Prostate gland (tissue), 2 donors: ENCODE measurements at places on chromosomes 7 and 10. TPM values are rescaled to one million over a fixed set of nuclear protein-coding genes. Genes with fewer than 3 reads are reported as not detected.

Gene TAS2R5
- total RNA-seq: 2.5 TPM

Gene GCC1
- 22.5 TPM for total RNA-seq

- DNase-seq: no peak
Observed at GRCh38 chr10:11528286-11528685, 83.2 kb downstream of the USP6NL start.

DNA sequence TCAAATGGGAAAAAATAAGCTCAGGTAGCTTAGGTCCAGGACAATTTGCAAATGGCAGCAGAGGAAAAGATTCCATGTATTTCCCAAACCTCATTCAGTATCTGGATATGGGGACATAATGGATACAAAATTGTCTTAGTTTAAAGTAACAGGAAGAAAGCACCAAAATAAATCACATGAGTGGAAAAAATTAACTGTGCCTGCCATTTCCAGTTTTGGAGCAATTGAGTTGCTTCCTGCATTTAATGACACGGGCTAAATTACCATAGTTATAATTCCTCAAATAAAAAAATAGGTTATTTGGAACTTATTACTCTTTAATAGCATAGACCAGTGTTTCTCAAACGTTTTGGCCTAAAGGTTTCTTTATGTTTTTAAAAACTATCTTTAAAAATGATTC lies 6.3 kb upstream of the STAMBPL1 start:
- DNase-seq: no peak

DNA sequence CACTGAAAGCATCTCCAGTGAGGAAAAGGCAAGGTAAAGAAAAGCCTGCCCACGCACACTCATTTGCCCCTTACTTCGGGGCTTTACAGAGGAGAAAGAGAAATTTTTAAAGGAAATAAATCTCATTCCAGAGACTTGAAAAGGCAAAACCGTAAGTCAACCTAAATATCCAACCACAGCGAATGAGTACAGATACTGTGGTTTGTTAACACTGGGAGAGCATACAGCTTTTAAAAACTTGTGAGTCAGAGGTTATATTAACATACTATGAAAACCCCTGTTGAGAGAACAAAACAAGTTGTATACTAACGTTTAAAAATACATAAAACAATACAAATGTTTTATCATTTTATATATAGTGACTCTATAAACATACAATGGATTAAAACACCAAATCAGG lies 28.6 kb upstream of the ST7 start:
- no peak for DNase-seq

DNA sequence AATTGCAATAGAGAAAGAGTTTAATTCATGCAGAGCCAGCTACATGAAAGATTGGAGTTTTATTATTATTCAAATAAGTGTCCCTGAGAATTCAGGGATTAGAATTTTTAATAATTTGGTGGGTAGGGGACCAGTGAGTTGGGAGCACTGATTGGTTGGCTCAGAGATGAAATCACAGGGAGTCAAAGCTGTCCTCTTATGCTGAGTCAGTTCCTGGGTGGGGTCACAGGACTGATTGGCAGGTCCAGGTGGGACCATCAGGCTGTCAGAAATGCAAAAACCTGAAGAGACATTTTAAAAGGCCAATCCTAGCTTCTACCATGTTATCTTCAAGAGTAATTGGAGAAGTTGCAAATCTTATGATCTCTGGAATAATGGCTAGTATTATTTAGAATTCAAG lies 56.0 kb upstream of the KAT6B start:
- DNase-seq: no peak
